ENCODE measurements at places on chromosomes 4 and X.

DNA sequence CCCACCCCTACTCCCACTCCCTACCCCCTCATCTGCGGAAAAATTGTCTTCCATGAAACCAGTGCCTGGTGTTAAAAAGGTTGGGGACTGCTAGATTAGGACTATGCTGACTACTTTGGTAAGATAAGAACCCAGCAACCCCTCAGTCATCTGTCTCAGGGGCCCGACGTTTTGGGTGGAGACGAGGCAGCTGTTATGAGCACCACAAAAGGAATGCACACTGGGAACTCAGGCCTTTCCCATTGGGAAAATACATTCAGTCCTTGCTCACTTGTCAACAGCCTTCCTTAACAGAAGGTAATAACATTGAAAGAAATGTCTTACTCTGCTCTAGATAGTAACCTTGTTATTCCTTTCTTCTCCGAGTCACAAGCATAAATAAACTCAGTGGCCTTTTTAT, 310.8 kb downstream of the AFF2 start:
- H3K36me3 ChIP-seq, result no peaks in the 10 kb centered on the region
- H3K4me1 ChIP-seq, result no peaks in the 10 kb centered on the region
- no peak overlapping the region for H3K27ac ChIP-seq
- no peaks in the 10 kb centered on the region for H3K27me3 ChIP-seq
- no peak overlapping the region for H3K4me3 ChIP-seq
- DNase-seq, result no peak

DNA sequence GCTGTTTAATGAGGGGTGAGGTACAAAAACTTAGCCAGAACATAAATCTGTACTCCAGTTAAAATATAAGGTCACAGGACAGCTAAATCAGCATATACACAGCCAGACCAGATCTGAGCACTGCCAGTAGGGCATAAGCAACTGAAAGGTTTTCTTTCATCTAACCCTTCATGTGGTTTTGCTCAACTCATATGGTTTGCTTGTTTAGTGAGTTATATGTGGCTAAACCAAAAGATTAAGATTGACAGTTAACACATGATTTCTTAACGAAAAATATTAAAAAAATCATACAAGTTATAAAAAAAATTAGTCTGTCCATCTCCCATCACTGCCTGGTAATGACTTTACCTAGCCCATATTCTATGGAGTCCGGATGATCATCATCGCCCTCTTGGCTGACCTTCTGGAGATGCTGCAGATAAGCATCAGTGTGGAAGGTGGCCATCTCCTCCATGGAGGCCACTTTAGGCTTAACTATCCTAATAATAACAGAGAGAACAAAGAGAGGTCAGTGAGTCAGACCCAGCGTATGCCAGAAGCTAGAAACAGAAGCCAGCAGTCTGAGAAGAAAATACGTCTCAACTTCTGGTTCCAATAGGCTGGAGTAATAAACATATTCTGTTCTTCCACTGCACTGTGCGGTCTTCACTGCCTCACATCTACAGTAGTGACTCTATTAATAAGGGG, 4.1 kb downstream of the HDAC8 start:
- no peaks in the 10 kb centered on the region for H3K27me3 ChIP-seq
- H3K36me3 ChIP-seq, result peaks cover 21% of the 10 kb centered on the region
- peaks cover 9% of the 10 kb centered on the region for H3K4me1 ChIP-seq
- no peak overlapping the region for H3K4me3 ChIP-seq

- DNase-seq, result no peak
- no peaks in the 10 kb centered on the region for H3K4me1 ChIP-seq
- H3K36me3 ChIP-seq, result no peaks in the 10 kb centered on the region
- H3K4me3 ChIP-seq, result no peak overlapping the region
These were observed 23.3 kb downstream of the NRK start for GRCh38 chrX:105845631-105846030.

DNA sequence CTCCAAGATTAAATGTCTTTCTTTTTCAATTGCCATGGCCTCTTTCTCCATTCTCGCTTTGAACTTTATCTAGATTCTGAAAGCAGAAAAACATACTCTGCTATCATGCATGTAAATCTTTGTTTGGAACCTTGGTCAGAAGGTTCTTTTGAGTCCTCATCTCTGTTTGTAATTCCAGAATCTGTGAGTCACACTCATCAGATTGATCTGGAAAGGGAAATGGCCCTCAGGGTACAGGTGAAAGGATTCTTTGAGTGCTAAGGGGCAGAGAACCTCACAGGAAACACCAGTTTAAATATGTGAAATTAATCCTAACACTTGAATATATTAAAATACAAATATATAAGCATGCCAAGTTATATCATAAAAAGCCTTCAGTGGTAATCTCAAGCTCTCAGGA, 211.0 kb upstream of the ADGRL3 start:
- no peak overlapping the region for H3K4me3 ChIP-seq
- H3K27ac ChIP-seq, result no peak overlapping the region
- no peaks in the 10 kb centered on the region for H3K36me3 ChIP-seq
- no peaks in the 10 kb centered on the region for H3K27me3 ChIP-seq
- H3K4me1 ChIP-seq, result no peaks in the 10 kb centered on the region
- DNase-seq, result no peak

DNA sequence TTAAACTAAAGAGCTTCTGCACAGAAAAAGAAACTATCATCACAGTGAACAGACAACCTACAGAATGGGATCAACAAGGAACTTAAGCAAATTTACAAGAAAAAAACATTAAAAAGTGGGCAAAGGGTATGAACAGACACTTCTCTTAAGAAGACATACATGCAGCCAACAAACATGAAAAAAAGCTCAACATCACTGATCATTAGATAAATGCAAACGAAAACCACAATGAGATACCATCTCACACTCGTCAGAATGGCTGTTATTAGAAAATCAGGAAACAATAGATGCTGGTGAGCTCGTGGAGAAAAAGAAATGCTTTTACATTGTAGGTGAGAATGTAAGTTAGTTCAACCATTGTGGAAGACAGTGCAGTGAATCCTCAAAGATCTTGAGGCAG, 27.8 kb downstream of the PAPSS1 start:
- H3K27ac ChIP-seq, result no peak overlapping the region
- no peak for DNase-seq
- peaks cover 7% of the 10 kb centered on the region for H3K4me1 ChIP-seq
- H3K4me3 ChIP-seq, result no peak overlapping the region

DNA sequence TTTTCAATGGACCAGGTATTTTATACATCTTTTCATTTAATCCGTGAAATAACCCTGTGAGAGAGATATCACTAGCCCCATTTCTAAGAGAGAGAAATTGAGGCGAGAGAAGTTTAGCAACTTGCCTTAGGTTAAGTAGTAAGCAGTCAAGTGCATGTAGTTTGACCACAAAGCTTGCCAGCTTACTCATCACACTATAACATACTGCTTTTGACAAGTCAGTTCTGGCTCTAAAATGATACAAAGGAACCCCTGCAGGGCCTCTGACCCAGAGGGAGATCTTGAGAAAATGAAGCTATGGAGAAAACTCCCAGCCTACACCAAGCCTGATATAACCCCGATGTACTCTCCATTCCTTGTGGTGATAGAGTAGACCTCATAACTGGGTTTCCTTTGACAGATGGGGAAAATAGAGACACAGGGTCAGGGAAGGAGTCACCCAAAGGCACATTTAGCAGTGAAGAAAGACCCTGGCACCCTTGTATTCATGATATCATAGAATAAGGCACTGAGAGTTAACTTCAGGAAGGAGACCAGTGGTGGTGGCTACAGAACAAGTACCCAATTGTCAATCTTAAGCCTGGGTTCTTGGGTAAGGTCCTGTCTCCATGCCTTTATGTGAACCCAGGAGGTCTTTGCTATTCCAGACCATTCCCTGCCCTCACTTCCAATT, 60.2 kb upstream of the MSN start:
- no peaks in the 10 kb centered on the region for H3K27me3 ChIP-seq
- peaks cover 51% of the 10 kb centered on the region for H3K4me1 ChIP-seq
- H3K4me3 ChIP-seq, result no peak overlapping the region

DNA sequence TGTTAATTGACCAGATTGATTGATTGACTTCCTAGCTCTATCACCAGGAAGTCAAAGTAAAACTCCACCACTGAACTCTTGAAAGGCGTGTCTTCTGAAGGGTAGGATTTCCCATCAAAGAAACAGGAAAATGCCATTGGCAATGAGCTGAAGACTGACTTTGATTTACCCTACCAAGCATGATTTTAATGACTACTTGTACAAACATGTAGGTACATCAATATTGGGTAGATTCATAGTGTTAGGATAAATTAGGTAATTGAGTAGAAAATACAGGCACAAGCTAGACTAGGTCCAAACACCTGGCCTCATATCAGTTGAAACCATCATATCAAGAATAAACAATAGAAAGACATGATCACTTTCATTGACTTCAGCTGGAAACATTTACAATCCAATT, 53.2 kb upstream of the ATXN3L start:
- peaks cover 3% of the 10 kb centered on the region for H3K4me1 ChIP-seq
- H3K36me3 ChIP-seq, result no peaks in the 10 kb centered on the region
- no peak for DNase-seq
- no peaks in the 10 kb centered on the region for H3K27me3 ChIP-seq

GRCh38 chr4:90145319-90145718, 18.1 kb downstream of the CCSER1 start:
- no peaks in the 10 kb centered on the region for H3K36me3 ChIP-seq
- H3K27me3 ChIP-seq, result no peaks in the 10 kb centered on the region
- no peaks in the 10 kb centered on the region for H3K4me1 ChIP-seq
- no peak for DNase-seq

- H3K27me3 ChIP-seq, result no peaks in the 10 kb centered on the region
- H3K4me3 ChIP-seq, result no peak overlapping the region
- no peak overlapping the region for H3K27ac ChIP-seq
- no peak for DNase-seq
- no peaks in the 10 kb centered on the region for H3K4me1 ChIP-seq
These were observed 54.8 kb upstream of the ZMAT1 start for GRCh38 chrX:101986586-101986985.

GRCh38 chrX:11374570-11374969, 81.4 kb downstream of the AMELX start:
- H3K4me1 ChIP-seq, result no peaks in the 10 kb centered on the region
- no peak for DNase-seq
- no peaks in the 10 kb centered on the region for H3K36me3 ChIP-seq
- H3K27ac ChIP-seq, result no peak overlapping the region
- H3K4me3 ChIP-seq, result no peak overlapping the region

DNA sequence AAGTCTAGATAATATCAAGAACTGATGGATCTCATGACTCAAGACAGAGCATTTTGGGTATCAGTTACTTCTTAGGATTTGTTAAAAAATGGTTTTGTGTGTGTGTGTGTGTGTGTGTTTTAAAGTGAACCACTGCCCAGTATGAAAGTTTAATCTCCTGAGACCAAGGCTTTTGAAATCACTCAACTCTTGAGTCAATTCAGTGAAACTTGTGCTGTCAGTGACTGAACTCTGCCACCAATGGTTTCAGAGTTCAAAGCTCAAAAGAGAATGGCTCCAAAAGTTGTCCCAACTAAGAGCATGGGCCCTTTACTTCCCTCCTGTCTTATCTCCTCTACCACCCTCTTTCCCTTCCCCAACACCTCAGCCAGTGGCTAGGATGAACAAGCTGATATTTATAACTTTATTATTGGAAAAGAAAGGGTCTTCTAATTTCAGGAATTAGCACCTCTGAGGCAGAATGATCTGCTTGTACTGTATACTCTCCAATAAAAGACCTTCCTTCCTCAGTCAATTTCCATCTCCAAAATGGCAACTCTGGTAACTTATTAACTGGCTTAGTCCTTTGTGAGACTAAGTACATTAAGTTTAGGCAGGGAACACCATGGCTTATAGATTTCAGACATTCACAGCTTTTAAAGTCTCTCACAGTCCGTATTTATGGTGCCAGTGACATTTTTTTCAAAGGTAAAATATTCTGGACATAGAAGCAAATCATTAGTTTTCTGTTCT, 152.2 kb downstream of the REPS2 start:
- no peak overlapping the region for H3K27ac ChIP-seq
- H3K36me3 ChIP-seq, result no peaks in the 10 kb centered on the region
- DNase-seq, result no peak
- no peak overlapping the region for H3K4me3 ChIP-seq
- no peaks in the 10 kb centered on the region for H3K27me3 ChIP-seq

DNA sequence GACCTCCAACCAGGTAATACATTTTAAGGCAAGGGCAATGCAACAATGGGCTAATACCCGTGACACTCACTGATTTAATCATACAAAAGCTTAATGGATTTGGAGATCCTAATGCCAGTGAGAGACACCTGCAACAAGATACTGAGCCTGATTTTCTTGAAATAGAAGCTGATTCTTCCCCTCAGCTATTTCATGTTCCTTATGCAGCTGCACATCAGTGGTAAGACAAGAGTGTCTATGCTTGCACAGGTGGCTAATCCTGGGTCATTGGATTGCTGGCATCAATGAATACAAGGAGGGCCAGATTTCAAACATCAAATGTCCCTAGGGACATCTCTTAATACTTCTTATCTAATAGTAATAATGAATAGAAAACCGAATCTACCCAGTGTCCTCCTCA, 139.7 kb downstream of the PPARGC1A start:
- H3K27ac ChIP-seq, result no peak overlapping the region
- H3K4me1 ChIP-seq, result no peaks in the 10 kb centered on the region
- no peak for DNase-seq
- H3K4me3 ChIP-seq, result no peak overlapping the region
- H3K27me3 ChIP-seq, result no peaks in the 10 kb centered on the region

DNA sequence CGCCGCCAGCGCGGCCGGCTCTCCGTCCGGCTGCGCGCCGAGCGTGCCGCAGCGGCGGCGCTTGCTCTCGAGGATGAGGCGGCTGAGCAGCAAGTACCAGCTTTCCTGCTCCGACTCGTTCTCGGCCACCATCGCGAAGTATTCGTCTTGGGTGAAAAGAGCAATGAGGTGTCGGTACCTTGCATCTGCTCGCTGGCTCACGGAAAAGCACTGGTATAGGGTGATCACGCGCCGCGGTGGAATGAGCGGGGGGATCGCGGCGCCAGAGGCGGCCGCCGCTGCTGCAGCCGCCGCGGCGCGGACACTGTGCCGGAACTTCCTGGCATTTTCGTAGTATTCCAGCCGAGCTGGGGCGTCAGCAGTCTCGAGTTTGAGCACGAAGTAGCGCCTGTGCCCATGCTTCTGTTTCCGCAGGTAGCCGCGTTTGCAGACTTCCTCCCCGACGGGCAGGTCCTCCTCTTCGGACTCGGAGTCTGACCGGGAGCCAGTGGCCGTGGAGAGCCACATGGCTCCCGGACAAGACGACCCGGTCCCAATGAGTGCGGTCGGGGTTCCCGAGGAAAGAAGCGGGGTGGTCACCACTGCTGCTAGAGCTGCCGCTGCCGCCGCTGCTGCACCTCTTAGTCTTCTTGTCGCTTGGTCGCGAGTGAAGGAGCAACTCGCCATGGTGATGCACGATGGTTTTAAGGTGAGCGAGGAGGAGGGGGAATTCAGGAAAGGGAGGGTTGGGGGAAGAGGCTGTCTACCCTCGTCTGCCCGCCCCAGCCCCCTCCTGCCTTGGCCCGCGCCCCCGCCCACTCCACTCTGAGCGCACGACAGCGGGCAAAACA, 469 bp downstream of the IRS4 start:
- H3K4me3 ChIP-seq, result no peak overlapping the region
- no peak for DNase-seq
- no peak overlapping the region for H3K27ac ChIP-seq
- H3K36me3 ChIP-seq, result no peaks in the 10 kb centered on the region

GRCh38 chr4:116561768-116562167, 523.6 kb downstream of the TRAM1L1 start:
- H3K4me1 ChIP-seq, result no peaks in the 10 kb centered on the region
- H3K4me3 ChIP-seq, result no peak overlapping the region
- no peaks in the 10 kb centered on the region for H3K36me3 ChIP-seq
- no peak for DNase-seq

Data from activated CD4-positive, alpha-beta T cell treated with anti-CD3 and anti-CD28 coated beads, Interleukin-2, amount 10 ng/mL, durations not matched to agents 7 days and 5 days (primary cell).